ENCODE measurements at places on chromosomes 7 and 10.
A peak's percentile ranks its signal among the peaks of the same experiment; 100 is the strongest.

- DNase-seq = no peak
These were observed at the start of gene GPER1 for GRCh38 chr7:1087952-1088920. Gene GPER1, plus strand, starts transcription at chr7:1088113. Its CDS starts 3,616 bp downstream, at chr7:1091729.

DNA sequence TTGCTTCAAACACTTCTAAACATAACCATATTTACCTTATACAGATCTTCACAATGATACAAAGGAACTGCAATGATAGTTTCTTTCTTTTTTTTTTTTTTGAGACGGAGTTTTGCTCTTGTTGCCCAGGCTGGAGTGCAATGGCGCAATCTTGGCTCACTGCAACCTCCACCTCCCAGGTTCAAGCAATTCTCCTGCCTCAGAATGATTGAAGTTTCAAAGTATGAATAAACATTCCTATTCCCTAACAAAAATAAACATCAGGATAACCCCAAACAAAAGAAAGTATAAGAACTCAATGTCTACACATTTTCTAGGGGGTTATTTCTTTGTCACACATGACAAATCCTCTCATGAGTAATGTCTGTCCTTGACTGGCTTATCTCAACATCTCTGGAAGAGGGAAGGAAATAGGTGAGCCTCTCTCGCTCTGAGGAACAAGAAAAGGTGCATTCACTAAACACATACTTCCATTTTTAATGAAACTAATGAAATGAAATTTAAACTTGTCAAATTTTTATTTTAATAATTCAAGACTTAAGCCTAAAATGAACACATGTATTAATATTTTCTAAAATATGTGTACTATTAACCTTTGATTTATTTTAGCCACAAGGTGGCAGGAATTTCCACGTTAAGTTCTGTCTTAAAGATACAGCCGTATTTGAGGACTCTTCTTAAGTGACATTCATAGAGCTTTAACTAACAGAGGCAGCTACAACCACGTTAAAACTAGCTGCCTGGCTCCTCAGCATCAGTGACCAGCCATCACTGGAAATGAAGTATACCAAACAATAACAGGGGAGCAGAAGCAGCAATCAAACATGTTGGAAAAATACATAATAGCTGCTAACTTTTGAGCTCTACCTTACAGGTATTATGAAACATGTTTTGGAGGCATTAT, 58.3 kb downstream of the MALSU1 start:
- DNase-seq = no peak

- DNase-seq = no peak
These were observed 56.8 kb upstream of the CD36 start for GRCh38 chr7:80581486-80582260.

DNA sequence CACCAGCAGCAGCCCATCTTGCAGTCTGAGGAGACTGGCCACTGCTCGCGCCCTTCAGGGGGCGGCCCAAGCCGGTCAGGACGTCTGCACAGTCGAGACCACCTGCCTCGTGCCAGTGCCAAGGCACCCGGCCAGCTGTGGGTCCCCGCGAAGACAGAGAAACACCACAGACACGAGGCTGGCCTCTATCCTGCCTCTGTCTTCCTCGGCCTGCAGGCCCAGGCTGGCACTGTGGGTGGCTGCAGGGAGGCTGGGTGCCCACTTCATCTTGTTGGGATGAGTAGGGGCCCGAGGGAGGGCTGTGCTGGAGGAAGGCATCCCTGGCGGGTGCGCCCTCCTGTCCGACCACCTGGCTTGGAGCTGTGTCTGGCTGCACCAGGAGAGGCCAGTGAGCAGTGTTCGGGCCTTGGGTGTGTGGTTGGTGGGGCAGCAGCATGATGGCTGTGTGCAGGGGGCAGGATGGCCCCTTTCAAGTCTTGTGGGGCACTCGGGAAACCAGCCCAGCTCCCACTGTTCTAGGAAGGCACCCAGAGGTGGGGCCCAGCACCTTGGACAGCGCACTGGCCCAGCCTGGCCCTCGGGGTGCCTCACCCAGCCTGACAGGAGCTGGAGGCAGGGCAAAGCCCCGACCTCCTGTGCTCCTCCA, 7.3 kb downstream of the DPYSL4 start:
- DNase-seq = no peak

DNA sequence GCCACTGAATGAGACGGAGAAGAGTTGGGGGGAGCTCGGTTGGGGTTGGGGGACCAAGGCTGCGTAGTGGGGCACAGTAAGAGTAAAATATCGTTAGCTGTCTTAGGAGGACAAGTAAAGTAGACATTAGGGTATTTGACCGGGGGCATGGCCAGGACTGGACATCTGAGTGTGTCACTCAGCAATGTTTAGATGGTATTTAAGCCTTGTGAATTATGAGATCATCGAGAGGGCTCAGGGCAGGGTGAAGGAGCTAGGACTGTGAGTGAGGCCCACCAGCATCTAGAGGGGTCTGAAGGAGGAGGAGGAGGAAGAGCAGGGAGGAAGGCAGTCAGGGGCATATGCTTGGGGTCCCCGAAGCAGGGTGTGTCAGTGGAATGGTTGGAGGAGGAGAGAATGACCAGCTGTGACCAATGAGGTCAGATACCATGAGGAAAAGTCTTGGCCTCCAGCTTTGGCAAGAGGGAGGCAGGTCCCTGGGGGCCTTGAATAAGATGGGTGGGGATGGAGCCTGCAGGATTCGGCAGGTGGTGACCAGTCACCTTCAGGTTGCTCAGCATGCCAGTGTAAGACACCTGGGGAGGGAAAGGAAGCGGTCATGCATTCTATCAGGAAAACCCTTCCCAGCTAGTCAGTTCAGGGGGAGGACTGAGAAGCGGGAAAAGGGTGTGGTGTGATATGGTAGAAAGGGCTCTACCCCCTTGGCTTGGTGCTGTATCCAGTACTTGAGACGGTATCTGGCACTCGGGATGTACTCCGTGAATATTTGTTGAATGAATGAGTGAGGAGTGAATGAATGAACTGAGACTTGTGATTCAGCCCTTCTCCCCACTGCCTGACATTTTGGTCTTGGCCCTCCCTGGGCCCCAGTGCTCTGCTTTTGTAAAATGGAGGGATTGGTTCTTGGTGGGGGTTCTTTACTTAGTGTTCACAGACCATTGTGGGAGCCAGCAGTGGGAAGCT, 34.8 kb upstream of the SH2D4B start:
- DNase-seq = no peak

GRCh38 chr7:120805636-120806388, 52.1 kb downstream of the TSPAN12 start:
- peak; percentile 22 for DNase-seq

GRCh38 chr7:158672975-158673374, 31.6 kb downstream of the NCAPG2 start:
- no peak for DNase-seq

GRCh38 chr7:31464601-31465000, 49.3 kb upstream of the ITPRID1 start:
- no peak for DNase-seq

- DNase-seq = no peak
These were observed 58.0 kb upstream of the STRIP2 start for GRCh38 chr7:129376076-129376777.

- no peak for DNase-seq
These were observed 29.6 kb downstream of the MAD1L1 start for GRCh38 chr7:2202901-2203765.

DNA sequence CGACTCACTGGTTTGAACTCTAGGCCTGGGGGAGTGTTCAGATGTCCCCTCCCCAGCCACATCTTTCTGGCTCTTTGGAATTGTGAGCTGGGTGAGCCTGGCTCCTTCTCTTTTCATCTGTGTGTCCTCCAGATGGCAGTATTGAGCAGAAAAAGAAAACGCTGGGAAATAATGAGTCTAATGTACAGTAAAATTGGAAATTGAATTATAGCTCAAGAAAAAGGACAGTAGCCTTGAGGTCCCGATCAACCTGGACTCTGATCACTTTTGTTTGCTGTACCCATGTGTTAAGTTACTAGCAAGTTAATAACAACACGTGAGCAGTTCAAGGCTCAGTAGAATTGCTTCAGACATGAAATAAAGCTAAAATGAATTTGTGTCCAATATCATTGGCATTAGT, 77.9 kb downstream of the SNX10 start:
- DNase-seq = no peak

DNA sequence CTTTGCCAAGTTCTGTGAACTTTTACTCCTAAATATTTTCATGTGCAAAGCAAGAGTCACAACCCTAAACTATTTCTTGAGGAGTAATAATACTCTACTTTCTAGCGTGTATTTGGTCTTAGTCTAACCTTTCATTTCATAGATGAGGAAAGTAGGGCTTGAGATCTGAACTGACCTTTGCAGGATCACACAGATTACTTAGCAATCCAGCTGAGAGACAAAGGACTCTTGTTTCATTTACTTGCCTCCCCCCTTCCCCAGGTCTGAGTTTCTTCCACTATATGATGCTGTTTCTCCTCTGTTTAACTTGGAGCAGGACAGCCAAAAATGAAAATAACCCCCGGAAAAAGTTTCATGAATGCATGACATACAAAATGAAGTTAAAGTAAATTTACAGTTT, 75.3 kb upstream of the PTN start:
- DNase-seq = no peak

DNA sequence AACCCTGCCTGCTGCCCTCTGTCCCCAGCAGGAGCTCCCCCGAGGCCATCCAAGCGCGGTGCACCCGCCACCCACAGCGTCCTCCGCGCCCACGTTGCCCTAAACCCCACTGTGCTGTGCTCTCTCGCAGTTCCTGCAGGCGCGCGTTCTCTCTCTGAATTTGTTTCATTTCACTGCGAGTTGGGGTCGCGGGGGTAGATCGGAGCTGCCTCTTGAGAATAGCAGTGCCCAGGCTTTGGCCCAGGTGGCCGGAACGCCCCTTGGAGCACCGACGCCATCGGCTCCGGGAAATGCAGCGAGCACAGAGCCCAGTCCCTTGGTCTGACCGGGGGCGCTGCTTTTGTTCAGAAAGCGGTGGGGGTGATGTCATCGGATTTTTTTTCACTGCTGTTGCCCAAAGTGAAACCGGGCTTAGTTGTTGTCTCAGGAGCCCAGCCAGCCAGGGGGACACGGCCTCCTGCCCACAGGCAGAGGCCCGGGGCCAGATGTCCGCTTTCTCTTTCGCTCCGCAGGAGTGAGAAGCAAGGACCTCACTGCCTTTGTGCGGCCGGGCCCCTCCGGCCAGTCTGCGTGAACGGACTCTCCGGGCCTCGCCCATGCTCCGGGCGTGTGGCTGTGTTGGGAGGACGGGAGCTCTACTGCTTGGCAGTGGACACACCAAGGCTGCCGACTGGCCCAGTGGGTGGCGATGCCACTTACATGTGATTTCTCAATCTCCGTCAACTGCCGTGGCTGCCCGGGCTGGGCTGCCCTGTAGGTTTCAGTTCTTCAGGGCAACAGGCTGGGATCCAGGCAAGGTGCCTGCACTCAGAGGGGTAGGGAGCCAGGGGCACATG, 43.1 kb downstream of the FOXK1 start:
- peak; percentile 75 for DNase-seq

DNA sequence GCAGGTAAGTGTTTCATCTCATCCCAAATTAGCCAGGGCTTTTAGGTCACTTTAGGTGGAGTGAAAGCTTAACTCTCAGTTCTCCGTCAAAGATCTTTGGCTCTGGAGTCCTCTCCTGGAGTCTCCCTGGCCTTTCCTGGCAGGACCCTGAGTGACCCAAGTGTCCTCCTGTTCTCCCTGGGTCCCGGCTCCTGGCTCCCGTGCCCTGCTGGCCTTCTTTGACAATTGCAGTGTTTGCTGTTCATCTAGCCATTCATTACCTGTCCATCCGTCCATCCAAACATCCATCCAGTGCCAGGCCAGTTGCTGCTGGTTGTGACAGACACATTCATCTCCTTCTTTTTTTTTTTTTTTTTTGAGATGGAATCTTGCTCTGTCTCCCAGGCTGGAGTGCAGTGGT, 6.2 kb upstream of the TPST1 start:
- no peak for DNase-seq

- DNase-seq = no peak
These were observed 79.2 kb downstream of the CAMK1D start for GRCh38 chr10:12428447-12429135.

DNA sequence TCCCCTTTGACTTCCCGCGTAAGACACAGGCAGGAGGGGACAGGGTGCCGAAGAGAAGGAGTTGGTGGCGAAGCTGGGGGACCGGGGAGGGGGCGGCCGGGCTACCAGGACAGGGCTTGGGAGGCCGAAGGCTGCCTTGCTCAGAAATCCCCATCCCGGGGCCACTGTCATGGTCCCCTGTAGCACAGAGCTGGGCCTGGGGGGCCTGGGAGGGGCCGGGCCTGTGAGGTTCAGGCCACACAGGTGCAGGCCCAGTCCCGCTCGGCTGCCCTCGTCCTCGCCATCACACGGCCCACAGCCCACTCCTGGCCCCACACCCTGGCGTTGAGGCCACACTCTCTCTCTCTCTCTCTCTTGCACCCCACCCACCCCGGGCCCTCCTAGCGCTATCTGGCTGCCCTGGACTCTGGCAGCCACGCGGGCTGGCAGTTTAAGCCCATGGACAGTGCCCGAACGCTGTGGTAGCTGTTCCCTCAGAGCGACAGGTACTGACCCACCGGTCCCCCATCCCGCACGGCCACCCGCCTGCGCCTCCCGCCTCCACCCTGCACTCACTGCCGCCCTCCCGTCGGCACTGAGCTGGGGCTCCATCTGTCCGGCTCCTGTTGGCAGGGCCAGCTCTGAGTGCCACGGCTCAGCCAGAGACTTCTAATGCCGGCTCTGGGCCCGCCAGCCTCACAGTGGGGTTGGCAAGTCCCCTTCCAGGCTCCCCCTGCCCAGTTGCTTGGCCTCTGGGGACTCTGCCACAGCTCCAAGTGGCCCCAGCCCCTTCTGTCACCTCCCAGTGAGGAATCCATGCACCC, 28.0 kb downstream of the TTYH3 start:
- no peak for DNase-seq

All from brain pericyte (primary cell).